ENCODE measurements at places on chromosomes 5 and 9. TPM values are rescaled to one million over a fixed set of nuclear protein-coding genes. Genes with fewer than 3 reads are reported as not detected.

GRCh38 chr9:137150617-137151457 lies 11.9 kb downstream of the GRIN1 start:
- H3K27me3 ChIP-seq: peaks cover 5% of the 10 kb centered on the region
- H3K36me3 ChIP-seq: no peaks in the 10 kb centered on the region
- H3K4me1 ChIP-seq: no peaks in the 10 kb centered on the region
- no peak for DNase-seq
- H3K27ac ChIP-seq: no peak overlapping the region
- no peak overlapping the region for H3K4me3 ChIP-seq

DNA sequence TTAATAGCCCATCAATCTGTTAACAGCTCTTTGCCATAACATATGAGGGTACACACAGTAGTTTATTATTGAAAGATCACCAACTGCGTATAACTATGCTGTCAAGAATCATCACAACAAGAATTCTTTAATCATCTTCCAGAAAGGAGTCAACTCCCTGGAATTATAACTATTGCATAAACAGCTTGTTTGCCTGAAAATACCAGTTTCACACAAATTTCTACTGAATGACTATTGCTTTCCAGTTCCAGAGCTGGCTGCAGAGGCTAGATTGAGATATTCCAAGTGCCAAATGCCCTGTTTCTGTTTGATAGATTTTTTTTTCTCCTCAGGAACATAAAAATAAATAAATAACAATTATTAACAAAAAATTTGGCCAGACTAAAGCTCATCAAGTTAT lies 444.7 kb downstream of the TLE1 start:
- H3K4me1 ChIP-seq: no peaks in the 10 kb centered on the region
- H3K36me3 ChIP-seq: no peaks in the 10 kb centered on the region
- DNase-seq: no peak
- no peak overlapping the region for H3K4me3 ChIP-seq
- no peak overlapping the region for H3K27ac ChIP-seq

DNA sequence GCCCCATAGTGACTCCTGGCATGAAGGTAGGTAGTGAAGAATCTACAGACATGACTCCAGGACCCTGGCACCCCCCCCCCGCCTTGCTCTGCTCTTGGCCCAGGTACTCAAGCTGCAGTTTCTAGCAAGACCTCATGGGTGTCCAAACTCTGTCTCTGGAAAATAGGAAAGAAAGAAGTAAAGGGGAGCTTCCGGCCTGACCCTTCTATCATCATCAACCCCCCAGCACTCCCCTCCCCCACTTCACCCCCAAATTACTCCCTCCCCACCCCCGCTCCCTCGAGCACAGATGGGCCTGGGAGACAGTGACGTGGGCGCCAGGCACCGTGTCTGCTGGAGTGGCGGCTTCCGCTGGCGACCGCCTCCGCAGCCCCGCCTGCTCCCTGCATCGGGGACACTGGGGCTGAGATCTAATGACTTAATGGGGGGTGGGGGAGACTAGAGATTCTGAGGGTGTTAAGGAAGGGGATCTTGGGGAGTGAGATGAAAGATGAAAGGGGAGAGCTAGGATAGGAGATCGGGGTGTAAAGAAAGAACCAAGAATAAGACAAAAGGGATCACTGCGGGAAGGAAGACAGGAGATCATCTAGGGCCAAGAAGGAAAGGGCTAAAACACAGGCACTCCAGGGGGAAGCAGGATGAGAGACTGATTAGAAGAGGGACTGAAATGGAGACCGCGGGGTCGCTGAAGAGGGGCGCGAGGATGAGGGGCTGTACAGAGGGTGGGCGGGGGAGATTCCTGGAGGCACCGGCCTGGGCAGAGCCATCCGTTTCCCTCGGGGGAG lies 1.1 kb upstream of the DNAJB5 start:
- no peak for DNase-seq
- H3K27ac ChIP-seq: peak overlapping the region; percentile 65
- H3K4me1 ChIP-seq: peaks cover 53% of the 10 kb centered on the region

DNA sequence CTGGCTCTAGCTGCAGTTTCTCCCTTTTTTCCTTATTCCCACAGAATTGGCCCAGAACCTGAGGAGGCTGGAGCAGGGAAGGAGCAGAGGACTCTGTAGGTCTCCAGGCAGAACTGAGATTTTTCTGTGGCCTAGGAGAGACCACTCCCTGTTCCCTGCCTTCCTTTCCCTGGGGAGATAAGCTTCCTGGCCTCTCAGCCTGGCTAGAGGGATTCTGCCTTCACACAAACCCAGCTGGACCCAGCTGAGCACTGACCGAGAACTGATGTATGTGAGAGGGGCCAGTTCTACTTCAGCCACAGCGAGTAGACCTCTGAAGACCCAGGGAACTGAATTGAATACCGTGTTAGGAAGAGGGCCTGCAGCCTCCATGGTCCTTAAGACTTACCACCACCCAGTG lies 48.0 kb downstream of the RUSC2 start:
- H3K4me3 ChIP-seq: no peak overlapping the region
- peaks cover 35% of the 10 kb centered on the region for H3K4me1 ChIP-seq
- H3K27me3 ChIP-seq: no peaks in the 10 kb centered on the region
- peak overlapping the region; percentile 77 for H3K27ac ChIP-seq
- DNase-seq: no peak
- H3K36me3 ChIP-seq: no peaks in the 10 kb centered on the region

DNA sequence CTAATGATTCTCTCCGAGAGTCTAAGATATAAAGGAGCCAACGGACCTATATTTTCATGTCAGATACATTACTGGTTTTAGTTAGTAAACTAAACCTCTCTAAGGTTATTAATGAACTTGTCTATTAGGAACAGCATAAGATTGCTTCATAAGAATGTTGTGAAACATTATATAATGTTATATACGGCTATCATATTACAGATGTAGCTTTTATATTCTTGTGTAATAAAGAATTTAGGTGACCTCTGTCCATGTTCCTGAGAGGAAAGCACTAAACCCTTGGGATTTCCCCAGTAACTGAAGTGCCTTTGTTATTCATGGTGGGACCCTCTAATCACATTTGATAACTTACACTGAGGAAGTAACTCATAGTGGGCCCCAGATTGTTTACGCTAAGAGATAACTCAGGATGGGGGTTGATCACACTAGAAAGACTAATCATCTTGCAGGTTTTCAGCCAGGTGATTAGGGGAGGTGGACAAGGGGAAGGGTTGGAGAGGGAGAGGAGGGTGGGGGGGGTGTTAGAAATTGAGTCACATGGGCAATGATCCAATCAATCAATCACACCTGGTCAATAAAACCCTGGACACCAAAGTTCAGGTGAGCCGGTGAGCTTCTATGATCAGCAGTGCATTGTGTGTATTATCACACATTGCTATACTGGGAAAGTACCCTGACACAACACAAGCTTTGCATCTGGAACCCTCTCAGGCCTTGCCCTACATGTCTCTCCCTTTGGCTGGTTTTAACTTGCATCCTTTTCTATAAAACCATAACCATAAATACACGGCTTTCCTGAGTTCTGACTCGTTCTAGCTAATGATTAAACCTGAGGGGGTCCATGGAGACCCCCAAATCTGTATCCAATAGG lies 25.8 kb downstream of the ECPAS start:
- H3K36me3 ChIP-seq: no peaks in the 10 kb centered on the region
- no peaks in the 10 kb centered on the region for H3K27me3 ChIP-seq
- no peak for DNase-seq
- no peaks in the 10 kb centered on the region for H3K4me1 ChIP-seq
- H3K27ac ChIP-seq: no peak overlapping the region

The PCDHGB1 gene
- polyA plus RNA-seq: 0.08 TPM

DNA sequence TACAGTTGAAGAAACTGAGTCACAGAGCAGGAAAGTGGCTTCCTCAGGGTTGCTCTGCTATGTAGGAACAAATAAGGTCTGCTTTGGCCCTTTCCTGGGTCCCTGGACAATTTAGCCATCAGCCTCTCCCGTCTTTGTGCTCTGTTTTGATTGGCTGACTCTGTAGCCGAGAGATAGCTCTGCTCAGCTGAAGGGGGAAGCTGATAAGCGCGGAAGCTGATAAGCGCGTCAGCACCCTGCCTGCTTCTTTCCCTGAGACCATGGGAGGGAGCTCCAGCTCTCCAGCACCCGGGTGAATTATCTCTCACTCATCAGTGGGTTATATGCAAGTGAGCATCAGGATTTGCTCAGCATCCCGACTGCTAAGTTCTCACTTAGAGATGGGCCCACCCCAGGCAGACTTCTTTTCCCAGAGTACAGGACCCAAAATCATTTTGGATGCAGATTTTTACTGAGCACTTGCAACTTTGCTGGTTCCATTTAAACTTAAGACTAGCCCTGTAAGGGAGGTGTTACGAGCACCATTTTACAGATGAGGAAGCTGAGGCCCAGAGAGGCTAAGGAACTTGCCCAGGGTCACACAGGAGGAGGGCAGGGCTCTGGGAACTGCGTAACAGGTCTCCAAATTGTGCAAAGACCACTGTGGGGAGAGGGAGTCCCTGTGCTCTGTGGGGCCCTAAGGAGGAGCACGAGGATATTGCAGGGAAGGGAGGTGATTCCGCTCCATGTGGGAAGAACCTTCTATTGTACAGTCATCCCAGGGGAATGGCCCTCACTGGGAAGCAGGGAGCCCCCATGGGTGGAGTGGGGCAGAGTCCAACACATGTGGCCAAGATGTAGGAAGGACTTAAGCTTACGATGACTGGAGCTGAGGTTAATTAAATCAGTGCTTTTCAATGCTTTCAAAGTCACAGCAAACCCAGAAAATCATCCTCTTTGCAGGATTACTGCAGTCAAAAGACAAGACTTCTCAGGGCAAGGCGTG lies 83.7 kb upstream of the ORM1 start:
- H3K4me3 ChIP-seq: no peak overlapping the region

The PHYHD1 gene
- polyA plus RNA-seq: 4.7 TPM

The PCDHB14 gene
- polyA plus RNA-seq: 0.13 TPM

The ASPN gene
- 1.1 TPM for polyA plus RNA-seq

- H3K4me3 ChIP-seq: no peak overlapping the region
- DNase-seq: peak; percentile 11
- no peaks in the 10 kb centered on the region for H3K36me3 ChIP-seq
Observed at GRCh38 chr5:61768692-61769281, 436.7 kb downstream of the ZSWIM6 start.

The PSD2 gene
- not detected for polyA plus RNA-seq

Data from keratinocyte (primary cell).